Left cardiac atrium (tissue), 4 donors: ENCODE measurements at places on chromosomes 4 and X. TPM values are rescaled to one million over a fixed set of nuclear protein-coding genes. Genes with fewer than 3 reads are reported as not detected.

GEMIN8 gene
- total RNA-seq = 8.7 TPM

DNA sequence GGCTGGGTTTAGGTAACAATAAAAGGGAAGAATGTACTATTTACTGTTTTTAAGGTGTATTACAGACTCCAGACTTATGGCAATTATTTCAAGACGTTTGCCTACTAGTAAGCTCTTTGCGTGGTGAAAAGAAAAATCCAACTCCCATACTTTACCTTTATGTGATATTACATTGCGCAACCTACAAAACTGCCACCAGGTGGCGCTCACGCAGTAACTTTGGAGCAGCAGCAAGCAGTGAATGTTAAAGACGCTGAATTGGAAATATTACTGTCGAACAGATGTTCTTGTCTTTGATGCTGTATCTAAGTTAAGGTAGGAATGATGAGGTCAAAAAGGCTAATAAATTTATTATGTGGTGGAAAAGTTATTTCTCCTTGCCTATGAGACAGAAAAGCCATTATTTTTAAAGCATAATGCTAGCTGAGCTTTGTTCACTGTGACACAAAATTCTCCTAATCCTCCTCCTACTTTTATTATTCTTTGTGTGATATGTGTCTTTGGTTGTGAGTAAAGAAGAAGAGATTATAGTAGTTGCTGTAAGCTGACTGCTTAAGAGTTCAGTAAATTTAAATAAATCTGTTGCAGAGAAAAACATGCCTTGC lies 1099.8 kb upstream of the TENM3 start:
- DNase-seq = peak; percentile 74

GRCh38 chr4:107035819-107036583 lies at the start of gene DKK2:
Gene DKK2, minus strand, starts transcription at chr4:107036313. Its CDS starts 722 bp downstream, at chr4:107035591.
- peak; percentile 47 for DNase-seq

SGMS2 gene
- total RNA-seq = 27.5 TPM

- DNase-seq = no peak
Observed at GRCh38 chr4:8745005-8745790, 126.4 kb downstream of the HMX1 start.

MAGEA9B gene
- total RNA-seq = not detected

DLG3 gene
- 15.0 TPM for total RNA-seq
